ENCODE measurements at places on chromosomes 1 and 21.
A peak's percentile ranks its signal among the peaks of the same experiment; 100 is the strongest.

GRCh38 chr21:46066591-46067331 is 31.2 kb upstream of the COL6A2 start:
- H3K27me3 ChIP-seq, result peaks cover 41% of the 10 kb centered on the region
- H3K27ac ChIP-seq, result no peak overlapping the region
- H3K4me3 ChIP-seq, result no peak overlapping the region
- H3K36me3 ChIP-seq, result peaks cover 2% of the 10 kb centered on the region
- DNase-seq, result peak; percentile 1

GRCh38 chr1:24975391-24975790 is 45.3 kb upstream of the RUNX3 start:
- no peaks in the 10 kb centered on the region for H3K36me3 ChIP-seq
- H3K27ac ChIP-seq, result no peak overlapping the region
- H3K4me3 ChIP-seq, result no peak overlapping the region
- no peaks in the 10 kb centered on the region for H3K27me3 ChIP-seq

DNA sequence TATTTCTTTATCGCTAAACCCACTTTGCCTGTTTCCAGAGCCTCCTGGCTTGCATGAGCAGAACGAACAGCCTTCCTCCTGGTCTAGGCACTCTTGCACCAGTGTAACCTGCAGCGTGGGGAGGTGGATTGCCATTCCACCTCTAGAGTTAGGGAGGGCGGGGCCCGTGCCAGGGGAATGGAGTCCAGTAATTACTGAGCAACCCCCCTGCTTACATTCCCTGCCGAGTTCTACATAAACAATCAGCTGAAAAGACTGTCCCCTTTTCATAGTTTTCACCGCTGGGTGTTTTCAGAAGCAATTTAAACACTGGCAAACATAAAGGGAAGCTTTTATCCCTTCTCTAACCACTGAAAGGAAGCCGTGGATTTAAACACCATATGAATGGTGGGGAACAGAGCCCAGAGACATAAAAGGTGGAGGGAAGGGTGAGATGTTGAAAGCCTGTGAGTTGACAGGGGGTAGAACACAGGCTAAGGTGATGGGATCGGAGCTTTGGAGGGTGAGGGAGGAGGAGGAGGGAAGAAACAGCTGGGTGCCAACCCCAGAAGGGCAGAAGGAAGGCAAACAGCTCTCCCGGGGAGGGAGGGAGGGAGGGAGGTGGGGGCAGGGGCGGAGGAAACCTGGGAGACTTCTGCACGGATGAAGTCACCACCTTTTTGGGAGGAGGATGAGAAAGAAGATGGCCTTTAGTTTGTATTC is 68.0 kb upstream of the WDR26 start:
- peak overlapping the region; percentile 81 for H3K27ac ChIP-seq
- no peak overlapping the region for H3K4me3 ChIP-seq

- no peaks in the 10 kb centered on the region for H3K36me3 ChIP-seq
- no peaks in the 10 kb centered on the region for H3K27me3 ChIP-seq
- H3K4me3 ChIP-seq, result no peak overlapping the region
- DNase-seq, result no peak
These were observed 95.9 kb upstream of the SGIP1 start for GRCh38 chr1:66438062-66438461.

- H3K4me3 ChIP-seq, result no peak overlapping the region
- no peaks in the 10 kb centered on the region for H3K27me3 ChIP-seq
- H3K27ac ChIP-seq, result no peak overlapping the region
- peaks cover 39% of the 10 kb centered on the region for H3K36me3 ChIP-seq
- DNase-seq, result no peak
These were observed 45.7 kb downstream of the SLC37A1 start for GRCh38 chr21:42559326-42559725.

DNA sequence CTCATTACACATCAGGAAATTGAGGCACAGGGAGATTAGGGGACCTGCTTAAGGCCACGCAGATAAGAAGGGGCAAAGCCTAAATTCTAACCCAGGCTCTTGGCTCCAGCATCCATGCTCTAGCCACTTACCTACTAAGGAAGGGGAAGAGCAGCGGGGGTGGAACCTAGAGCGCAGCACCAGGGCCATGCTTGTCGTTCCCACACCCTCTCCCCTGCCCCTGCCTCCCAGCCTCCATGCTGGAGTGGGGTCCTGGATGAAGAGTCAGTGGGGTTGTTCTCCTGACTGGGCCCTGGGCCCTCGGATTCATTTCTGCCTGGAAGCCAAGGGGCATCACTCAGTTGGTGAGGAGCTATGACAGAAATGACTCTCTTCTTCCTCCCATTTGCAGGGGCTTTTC is 133.3 kb downstream of the FOXD2 start:
- H3K4me3 ChIP-seq, result no peak overlapping the region
- H3K27ac ChIP-seq, result no peak overlapping the region
- no peaks in the 10 kb centered on the region for H3K36me3 ChIP-seq
- DNase-seq, result no peak
- H3K27me3 ChIP-seq, result peaks cover 67% of the 10 kb centered on the region
- H3K4me1 ChIP-seq, result no peaks in the 10 kb centered on the region

GRCh38 chr21:46393941-46394594 is 64.6 kb upstream of the DIP2A start:
- H3K4me1 ChIP-seq, result peaks cover 6% of the 10 kb centered on the region
- H3K27ac ChIP-seq, result no peak overlapping the region
- no peak overlapping the region for H3K4me3 ChIP-seq
- no peaks in the 10 kb centered on the region for H3K27me3 ChIP-seq

DNA sequence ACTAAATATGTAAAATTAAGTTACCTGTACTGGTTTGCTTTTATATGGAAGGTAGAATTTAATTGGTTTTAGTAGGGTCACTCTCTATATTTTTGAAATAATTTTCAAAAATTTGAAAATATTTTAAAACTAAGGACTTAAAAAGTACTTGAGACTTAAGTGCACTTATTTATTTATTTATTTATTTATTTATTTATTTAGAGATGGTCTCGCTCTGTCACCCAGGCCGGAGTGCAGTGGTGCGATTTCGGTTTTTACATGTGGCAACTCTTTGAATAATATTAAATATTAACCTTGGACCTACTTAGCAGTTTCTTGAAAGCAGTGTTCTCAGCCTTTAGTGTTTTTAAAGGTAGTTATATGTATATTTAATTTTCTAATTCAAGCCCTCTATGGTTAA is 36.4 kb downstream of the TMED5 start:
- no peak for DNase-seq
- peaks cover 11% of the 10 kb centered on the region for H3K4me1 ChIP-seq
- no peak overlapping the region for H3K27ac ChIP-seq
- H3K4me3 ChIP-seq, result no peak overlapping the region
- H3K27me3 ChIP-seq, result no peaks in the 10 kb centered on the region
- peaks cover 16% of the 10 kb centered on the region for H3K36me3 ChIP-seq

- no peaks in the 10 kb centered on the region for H3K27me3 ChIP-seq
- H3K36me3 ChIP-seq, result no peaks in the 10 kb centered on the region
- no peak overlapping the region for H3K4me3 ChIP-seq
- H3K27ac ChIP-seq, result no peak overlapping the region
- H3K4me1 ChIP-seq, result no peaks in the 10 kb centered on the region
- DNase-seq, result no peak
These were observed 604.2 kb downstream of the LRRIQ3 start for GRCh38 chr1:73593804-73594203.

GRCh38 chr1:47624531-47624930 is 186.7 kb downstream of the FOXD2 start:
- H3K27me3 ChIP-seq, result peaks cover 50% of the 10 kb centered on the region

GRCh38 chr1:229420765-229421164 is 13.1 kb downstream of the ACTA1 start:
- H3K4me1 ChIP-seq, result no peaks in the 10 kb centered on the region
- no peaks in the 10 kb centered on the region for H3K36me3 ChIP-seq
- H3K27ac ChIP-seq, result no peak overlapping the region
- no peak for DNase-seq

GRCh38 chr1:32946413-32946812 is 18.2 kb downstream of the RNF19B start:
- peaks cover 11% of the 10 kb centered on the region for H3K4me1 ChIP-seq
- H3K36me3 ChIP-seq, result peaks cover 57% of the 10 kb centered on the region
- no peak overlapping the region for H3K27ac ChIP-seq
- H3K27me3 ChIP-seq, result no peaks in the 10 kb centered on the region

GRCh38 chr1:12518931-12519692 is 98.9 kb downstream of the DHRS3 start:
- no peak overlapping the region for H3K4me3 ChIP-seq
- H3K4me1 ChIP-seq, result peaks cover 20% of the 10 kb centered on the region
- peaks cover 4% of the 10 kb centered on the region for H3K36me3 ChIP-seq
- no peak for DNase-seq
- H3K27me3 ChIP-seq, result peaks cover 7% of the 10 kb centered on the region

GRCh38 chr1:3688356-3689137 is 36.2 kb downstream of the TP73 start:
- no peaks in the 10 kb centered on the region for H3K4me1 ChIP-seq
- H3K27me3 ChIP-seq, result peaks cover 4% of the 10 kb centered on the region
- no peak overlapping the region for H3K27ac ChIP-seq
- no peak for DNase-seq
- H3K4me3 ChIP-seq, result no peak overlapping the region
- H3K36me3 ChIP-seq, result peaks cover 2% of the 10 kb centered on the region

GRCh38 chr1:18539171-18539570 is 58.4 kb downstream of the KLHDC7A start:
- H3K4me3 ChIP-seq, result no peak overlapping the region
- no peaks in the 10 kb centered on the region for H3K36me3 ChIP-seq
- peaks cover 90% of the 10 kb centered on the region for H3K27me3 ChIP-seq
- DNase-seq, result no peak
- no peak overlapping the region for H3K27ac ChIP-seq

GRCh38 chr1:91791103-91791502 is 94.8 kb downstream of the TGFBR3 start:
- H3K36me3 ChIP-seq, result peaks cover 44% of the 10 kb centered on the region
- H3K4me1 ChIP-seq, result peaks cover 59% of the 10 kb centered on the region
- H3K4me3 ChIP-seq, result peak overlapping the region; percentile 20
- H3K27ac ChIP-seq, result peak overlapping the region; percentile 69

DNA sequence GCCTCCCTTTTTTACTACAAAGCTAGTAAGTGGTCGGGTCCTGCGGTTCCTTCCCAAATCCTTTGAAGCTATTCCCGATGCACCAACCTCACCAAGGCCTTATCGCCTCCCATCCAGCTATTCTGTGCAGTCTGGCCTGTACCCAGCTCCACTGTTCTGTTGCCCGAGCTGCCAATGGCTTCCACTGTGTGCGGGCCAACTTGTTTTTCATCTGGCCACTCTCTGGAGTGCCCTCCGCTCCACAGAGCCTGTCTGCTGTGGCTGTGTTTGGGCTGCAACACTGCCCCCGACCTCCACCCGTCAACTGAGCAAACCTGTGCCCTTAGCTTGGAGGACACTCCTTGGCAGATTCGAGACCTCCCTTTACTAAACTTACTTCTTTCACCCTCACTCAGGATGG is 125.0 kb downstream of the KIAA0319L start:
- H3K27me3 ChIP-seq, result no peaks in the 10 kb centered on the region
- no peak overlapping the region for H3K4me3 ChIP-seq
- peaks cover 26% of the 10 kb centered on the region for H3K36me3 ChIP-seq
- peak overlapping the region; percentile 13 for H3K27ac ChIP-seq
- no peak for DNase-seq
- H3K4me1 ChIP-seq, result peaks cover 15% of the 10 kb centered on the region

DNA sequence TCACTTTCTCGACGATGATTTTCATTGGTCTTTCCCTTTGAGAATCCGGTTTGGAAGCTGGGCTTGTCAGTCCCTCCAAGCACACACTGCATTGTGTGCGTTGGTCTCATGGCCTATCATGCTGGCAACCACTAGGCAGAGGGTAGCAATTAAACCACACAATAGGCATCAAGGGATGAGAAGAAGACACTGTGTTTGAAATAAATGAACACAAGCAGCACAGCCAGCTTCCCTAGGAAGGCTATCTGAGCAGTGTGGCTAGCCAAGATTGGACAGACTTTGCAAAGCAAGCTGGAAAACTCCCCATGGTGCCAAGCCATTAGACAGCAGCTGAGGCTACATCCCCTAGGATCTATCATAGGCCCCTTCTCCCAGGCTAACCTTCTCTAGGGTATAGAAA is 288.7 kb downstream of the NUF2 start:
- no peaks in the 10 kb centered on the region for H3K27me3 ChIP-seq
- no peak overlapping the region for H3K27ac ChIP-seq
- no peak for DNase-seq
- H3K4me1 ChIP-seq, result no peaks in the 10 kb centered on the region

GRCh38 chr1:215957663-215958062 is 390.6 kb downstream of the KCTD3 start:
- no peak overlapping the region for H3K4me3 ChIP-seq
- no peak overlapping the region for H3K27ac ChIP-seq
- H3K27me3 ChIP-seq, result no peaks in the 10 kb centered on the region
- H3K36me3 ChIP-seq, result no peaks in the 10 kb centered on the region
- no peaks in the 10 kb centered on the region for H3K4me1 ChIP-seq

- H3K36me3 ChIP-seq, result peaks cover 1% of the 10 kb centered on the region
- H3K4me1 ChIP-seq, result peaks cover 17% of the 10 kb centered on the region
- no peak for DNase-seq
These were observed 13.2 kb downstream of the MEGF6 start for GRCh38 chr1:3598051-3598491.

All from central memory CD8-positive, alpha-beta T cell (primary cell).